ENCODE measurements at places on chromosomes 1 and 21.

DNA sequence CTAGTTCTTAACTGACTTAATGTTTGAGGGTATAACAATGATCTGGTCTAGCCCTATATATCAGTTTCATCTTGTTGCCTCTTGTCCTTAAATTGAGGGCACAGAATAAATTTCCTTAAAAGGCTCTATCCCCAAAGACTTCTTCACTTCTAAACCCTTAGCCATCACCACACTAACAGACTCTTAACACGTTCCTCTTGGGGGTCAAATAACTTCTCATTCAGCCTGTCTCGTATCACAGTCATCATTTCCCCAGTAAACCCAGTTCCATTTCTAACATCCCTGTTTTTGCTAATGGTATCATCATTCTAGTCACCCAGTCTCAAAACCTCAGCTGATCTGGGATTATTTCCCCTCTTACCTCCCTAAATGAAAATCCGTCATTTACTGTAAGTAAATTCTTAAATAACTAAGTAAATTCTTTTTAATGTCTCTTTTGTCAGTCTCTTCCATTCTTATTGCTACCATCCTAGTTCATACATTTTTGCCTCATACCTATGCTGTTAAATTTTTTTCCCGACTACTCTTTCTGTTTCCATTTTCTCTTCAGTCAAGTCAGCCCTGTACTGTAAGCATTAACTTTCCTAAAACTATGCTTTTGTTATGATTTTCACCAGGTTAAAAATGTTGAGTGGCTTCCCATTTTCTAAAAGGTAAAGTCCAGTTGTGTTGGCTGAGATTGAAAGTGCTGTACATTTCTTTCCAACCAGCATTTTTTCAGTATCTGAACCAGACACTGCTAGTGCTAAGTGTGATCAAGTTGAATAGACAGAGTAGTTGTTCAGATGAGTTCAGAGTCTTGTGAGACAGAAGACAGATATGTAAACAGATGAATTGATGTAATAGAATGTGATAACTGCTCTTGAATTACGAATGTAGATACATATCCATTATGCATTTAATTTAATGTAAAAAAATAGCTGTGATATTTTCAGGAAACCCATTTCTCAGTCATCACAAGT is 6.9 kb downstream of the CTTNBP2NL start:
- no peak for DNase-seq

DNA sequence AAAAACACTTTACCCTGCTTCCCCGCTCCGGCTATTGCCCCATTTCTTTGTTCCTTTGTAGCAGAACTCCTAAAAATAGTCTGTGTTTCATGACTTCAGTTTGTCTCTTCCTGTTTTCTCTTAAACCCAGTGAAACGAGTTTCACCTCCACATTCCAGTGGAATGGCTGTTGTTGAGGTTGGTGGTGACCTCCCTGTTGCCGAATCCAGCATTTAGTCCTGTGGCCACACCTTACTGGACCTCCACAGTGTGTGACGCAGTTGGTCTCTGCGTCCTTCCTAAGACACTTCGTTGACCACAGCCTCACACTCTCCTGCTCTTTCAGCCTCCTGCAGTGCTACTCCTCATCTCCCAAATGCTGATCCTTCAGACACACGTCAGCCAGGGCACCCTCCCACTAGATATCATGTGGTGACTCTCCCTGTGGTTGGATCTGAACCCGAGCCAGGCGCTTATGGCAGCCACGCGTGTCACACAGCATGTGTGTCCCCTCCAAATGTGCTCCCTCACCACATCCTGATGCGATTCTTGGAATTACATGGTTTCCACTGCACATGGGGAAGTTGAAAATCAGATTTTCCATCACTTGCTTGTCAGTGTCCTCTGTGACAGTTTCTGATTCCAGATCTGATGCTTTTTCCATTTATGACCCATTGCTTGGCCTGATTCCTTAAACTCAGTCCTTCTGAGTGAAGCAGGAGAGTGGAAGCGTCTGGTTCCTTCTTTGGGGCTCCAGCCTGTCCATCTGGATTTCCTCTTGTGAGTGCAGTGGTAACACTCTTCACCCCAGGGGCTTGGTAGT is 99.1 kb upstream of the ARTN start:
- DNase-seq, result no peak

DNA sequence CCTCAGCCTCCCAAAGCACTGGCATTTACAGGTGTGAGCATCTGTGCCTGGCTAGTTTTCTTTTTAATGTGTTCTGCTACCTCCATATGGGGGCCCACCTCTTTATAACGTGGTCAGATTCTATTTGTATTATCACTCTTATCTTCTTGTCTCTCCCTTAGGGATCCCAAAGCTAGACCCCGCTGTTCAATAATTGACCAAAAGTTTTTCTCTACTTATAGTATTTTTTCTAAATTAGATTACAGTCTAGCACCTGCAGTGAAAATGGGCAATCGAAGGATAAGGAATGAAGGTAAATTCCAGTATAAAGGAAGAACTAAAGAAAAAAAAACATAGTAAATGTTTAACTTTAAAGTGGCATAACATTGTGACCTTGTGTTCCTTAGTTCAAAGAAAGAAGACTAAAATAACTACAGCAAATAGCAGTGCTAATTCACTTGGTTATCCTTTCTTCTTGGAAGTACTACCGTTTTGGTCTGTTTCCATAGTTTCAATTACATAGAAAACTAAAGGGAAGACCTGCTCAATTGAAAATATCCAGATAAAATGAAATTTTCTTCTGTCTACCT is 24.1 kb downstream of the NFYC start:
- no peak for DNase-seq

DNA sequence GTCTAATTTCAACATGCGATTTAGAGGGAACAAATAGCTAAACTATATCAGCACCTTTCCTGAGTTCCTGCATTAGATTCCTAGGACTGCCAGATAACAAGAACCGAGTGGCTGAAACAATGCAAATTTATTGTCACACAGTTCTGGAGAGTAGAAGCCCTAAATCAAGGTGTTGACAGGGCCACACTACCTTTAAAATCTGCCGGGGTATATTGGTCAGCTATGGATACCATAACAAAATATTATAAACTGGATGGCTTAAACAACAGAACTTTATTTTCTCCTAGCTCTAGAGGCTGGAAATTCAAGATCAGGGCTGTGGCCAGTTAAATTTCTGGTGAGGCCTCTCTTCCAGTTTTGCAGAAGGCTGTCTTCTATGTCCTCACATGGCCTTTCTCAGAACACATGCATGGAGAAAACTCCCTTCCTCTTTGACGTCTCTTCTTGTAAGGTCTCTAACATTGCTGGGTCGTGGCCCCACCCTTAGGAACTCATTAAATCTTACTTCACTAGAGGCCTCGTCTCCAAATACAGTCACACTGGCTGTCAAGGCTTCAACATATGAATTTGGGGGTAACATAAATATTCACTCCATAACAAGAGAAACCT is 144.3 kb downstream of the FCRL5 start:
- DNase-seq, result no peak

GRCh38 chr1:6599141-6599975 is 3.3 kb downstream of the KLHL21 start:
- DNase-seq, result no peak

DNA sequence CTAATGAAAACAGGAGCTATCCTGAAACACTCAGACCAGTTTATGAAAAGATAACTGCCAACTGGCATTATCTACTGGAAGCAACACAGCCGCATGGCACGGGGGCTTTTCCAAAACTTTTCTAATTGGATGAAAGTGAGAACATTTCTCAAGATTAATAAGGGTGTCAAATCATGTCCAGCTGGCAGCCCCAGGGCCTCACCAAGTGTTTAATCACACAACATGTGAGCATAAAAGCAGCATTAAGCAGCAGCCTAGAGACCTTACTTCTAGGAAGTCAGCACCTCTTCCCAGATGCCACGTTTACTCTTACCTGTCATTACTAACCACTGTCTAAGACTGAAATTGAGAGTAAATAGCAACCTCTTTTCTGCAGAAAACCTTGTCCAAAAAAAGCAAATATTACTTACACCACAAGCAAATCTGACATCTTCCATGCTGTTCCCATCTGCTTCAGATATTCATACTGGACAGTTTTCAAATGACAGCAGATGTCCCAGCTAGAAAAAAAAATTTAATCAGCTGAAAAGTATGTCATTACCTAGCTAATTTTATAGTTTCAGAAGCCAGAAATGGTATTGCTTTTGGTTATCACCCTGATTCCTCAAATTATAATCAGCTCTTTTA is 341.5 kb upstream of the ZP4 start:
- no peak for DNase-seq

DNA sequence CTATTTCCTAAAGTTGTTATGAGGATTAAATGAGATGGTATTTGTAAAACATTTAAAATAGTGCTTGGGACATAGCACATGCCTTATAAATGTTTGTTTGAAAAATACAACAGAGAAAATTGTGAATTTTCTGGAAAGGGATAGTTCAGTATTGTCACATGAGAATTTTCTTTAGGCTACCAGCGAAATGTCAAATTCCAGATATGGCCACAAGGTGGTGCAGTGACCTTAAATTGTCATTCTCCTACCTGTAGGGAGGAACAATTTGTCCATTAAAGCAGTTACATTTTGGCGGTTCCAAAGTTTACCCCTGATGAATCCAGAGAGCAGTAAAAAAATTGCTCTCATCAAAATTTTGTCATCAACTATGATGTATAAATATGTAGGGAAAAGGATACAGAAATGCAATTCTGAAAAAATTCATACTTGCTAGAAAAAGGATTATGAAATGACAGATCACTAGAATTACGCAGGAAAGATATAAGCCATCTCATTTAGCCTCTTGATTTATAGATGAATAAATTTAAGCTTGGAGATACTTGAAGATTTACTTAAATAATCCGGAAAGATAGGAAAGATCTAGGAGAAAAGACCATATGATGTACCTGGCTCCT is 50.2 kb upstream of the TSHB start:
- no peak for DNase-seq

GRCh38 chr21:16324630-16325029 is 594.8 kb downstream of the USP25 start:
- no peak for DNase-seq

- no peak for DNase-seq
These were observed 52.5 kb downstream of the POU2F1 start for GRCh38 chr1:167273027-167273800.
